ENCODE measurements at places on chromosomes 11 and 22. TPM values are rescaled to one million over a fixed set of nuclear protein-coding genes. Genes with fewer than 3 reads are reported as not detected.

DNA sequence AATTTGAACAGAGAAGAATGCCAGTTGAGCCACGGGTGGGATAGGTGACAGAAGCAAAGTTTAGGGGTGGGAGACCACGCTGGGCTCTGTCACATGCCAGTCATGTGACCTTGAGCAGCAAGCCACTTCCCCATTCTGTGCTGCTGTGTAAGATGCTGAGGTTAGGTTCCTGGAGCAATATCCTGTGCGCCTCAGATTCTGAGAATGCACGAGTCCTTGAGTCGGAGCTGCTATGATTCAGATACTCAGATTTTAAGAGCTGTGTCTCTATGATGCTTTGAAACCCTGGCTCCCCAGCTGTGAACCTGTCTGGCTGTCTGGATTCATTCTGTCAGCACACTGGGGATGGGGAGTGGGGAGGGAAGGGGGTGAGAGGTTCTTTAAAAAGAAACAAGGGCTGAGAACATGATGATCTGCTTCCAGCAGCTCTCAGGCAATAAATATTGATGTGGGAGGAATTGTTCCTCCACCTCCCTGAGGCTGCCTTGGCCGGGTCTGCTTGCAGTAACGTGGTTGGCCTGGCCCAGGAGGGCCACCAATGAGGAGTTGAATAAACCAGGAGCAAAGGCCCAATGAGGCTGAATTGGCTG, 24.0 kb downstream of the SLCO2B1 start:
- H3K36me3 ChIP-seq, result no peaks in the 10 kb centered on the region
- H3K4me3 ChIP-seq, result no peak overlapping the region
- no peak overlapping the region for H3K27ac ChIP-seq
- no peaks in the 10 kb centered on the region for H3K27me3 ChIP-seq
- no peaks in the 10 kb centered on the region for H3K4me1 ChIP-seq
- no peak for DNase-seq

GRCh38 chr22:20080445-20080775, 369 bp downstream of the DGCR8 start:
- H3K4me3 ChIP-seq, result peak overlapping the region; percentile 92
- H3K4me1 ChIP-seq, result peaks cover 31% of the 10 kb centered on the region
- peak; percentile 51 for DNase-seq

DNA sequence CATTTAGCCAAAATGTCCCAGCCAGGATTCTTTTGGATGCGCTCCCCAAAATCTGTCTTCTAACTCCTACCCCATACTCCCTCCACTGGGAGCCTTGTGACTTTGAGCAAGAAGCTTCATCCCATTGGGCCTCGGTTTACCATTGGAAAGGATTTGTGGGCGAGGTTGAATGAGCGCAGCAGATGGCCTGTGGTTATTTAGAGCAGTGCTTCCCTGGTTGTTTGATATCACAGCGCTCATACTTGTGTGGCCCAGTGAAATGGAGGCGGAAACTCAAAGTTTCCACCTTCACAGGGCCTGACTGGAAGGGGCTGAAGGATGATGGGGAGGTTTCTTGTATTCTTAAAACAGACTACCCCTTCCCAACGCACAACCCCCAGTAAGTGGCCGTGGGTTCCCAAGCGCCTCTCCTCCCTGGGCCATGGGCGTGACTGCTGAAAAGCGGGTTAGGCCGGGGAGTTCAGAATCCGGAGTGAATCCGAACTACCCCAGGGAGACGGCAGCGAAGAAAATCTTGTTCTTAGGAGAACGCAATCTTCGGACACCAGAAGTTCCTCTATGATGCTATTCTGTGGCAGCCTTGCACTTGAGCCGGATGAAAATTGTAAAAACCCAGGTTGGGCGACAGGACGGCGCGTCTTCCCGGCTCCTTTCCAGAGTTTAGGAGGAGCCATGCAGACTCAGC, 1.2 kb upstream of the ATF4 start:
- H3K4me1 ChIP-seq, result peaks cover 17% of the 10 kb centered on the region
- H3K36me3 ChIP-seq, result peaks cover 79% of the 10 kb centered on the region
- DNase-seq, result no peak

INPP5J gene
- 0.61 TPM for total RNA-seq

TSSK2 gene
- not detected for total RNA-seq

GRCh38 chr11:113019711-113020110, 58.5 kb downstream of the NCAM1 start:
- H3K4me3 ChIP-seq, result no peak overlapping the region
- H3K27ac ChIP-seq, result no peak overlapping the region
- no peaks in the 10 kb centered on the region for H3K36me3 ChIP-seq
- peaks cover 5% of the 10 kb centered on the region for H3K4me1 ChIP-seq

DNA sequence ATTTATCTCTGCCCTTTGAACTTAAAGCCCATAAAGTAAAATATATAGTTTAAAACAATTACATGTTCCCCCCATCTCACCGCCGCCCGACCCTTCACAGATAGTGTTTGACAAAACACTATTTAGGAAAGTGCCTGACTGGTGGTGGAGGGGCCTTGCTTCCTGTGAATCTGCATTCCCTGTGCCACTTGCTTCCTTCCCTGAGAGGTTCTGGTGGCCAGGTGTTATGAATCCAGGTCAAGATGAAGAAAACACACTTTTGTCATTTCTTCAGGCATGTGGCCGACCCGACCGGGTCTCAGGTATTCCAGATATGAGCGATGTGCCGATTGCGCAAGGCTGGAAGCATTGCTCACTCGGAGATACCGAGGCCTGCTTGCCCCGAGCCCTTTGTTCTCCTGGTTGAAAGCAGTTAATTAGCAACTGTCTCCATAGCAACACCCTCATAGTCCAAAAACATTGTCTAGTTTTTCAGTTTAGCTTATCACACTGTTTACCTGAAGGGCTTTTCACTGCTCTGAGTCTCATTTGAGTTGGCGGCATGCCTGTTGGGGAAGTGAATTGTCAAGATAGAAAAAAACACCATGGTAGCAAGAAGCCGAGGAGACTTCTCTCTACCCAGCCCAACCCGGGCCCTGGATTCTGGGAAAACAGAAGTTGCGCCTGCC, 128.3 kb downstream of the TEAD1 start:
- peaks cover 66% of the 10 kb centered on the region for H3K4me1 ChIP-seq
- peaks cover 8% of the 10 kb centered on the region for H3K36me3 ChIP-seq
- peak overlapping the region; percentile 91 for H3K27ac ChIP-seq
- DNase-seq, result peak; percentile 94

DNA sequence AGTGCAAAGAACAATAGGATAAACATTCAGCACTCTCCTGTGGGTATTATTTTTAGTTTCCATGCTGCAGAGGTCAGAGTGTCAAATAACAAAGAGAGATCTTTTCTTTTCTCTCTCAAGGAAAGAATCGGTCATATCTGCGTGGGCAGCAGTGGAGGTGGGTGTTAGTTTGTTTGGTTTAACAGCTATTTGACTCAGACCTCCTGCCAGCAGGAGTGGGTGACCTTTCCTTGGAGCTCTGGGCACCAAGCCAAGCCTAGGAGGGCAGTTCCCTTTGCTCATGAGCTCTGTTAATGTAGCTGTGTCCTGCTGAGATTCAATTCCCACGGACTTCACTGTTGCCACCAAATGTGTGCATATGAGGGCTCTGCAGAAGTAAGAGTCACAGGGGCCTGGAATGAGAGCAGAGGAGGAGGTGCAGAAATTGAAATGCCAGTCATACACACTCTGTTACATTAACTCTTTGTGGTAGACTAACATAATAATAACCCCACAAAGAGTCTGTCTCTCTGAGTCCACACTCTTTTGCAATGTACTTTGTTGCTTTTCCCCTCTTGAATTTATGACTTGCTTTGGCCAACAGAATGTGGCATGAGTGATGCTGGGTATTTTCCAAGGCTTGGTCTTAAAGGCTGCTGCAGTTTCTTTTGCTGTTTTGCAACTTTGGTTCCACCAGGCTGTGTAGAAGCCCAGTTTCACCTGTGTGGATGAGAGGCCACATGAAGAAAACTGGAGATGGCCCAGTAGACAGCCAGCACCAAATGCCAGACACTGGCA, 76.0 kb upstream of the GRK3 start:
- DNase-seq, result peak; percentile 92
- H3K27me3 ChIP-seq, result peaks cover 15% of the 10 kb centered on the region
- no peak overlapping the region for H3K27ac ChIP-seq

DNA sequence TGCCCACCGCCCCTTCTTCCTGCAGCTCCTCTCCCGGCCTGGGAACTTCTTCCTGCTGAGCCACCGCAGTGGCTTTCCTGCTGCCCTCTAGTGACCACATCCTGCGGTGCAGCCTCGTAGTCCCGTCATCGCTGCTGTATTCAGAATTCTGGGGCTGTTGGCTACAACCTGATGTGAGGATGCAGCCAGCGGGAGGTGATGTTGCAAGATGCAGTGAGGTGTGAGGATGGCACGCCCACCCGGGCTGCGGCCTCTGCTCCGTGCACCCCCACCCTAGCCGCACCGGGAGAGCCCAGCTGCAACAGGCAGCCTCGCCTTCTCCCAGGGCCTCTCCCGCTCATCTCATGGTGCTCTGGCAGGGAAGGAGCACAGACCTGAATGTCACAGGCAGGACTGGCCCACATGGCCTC, 10.1 kb downstream of the CHST1 start:
- no peak overlapping the region for H3K4me3 ChIP-seq
- peaks cover 1% of the 10 kb centered on the region for H3K27me3 ChIP-seq
- DNase-seq, result peak; percentile 63
- no peaks in the 10 kb centered on the region for H3K36me3 ChIP-seq
- H3K27ac ChIP-seq, result no peak overlapping the region

DNA sequence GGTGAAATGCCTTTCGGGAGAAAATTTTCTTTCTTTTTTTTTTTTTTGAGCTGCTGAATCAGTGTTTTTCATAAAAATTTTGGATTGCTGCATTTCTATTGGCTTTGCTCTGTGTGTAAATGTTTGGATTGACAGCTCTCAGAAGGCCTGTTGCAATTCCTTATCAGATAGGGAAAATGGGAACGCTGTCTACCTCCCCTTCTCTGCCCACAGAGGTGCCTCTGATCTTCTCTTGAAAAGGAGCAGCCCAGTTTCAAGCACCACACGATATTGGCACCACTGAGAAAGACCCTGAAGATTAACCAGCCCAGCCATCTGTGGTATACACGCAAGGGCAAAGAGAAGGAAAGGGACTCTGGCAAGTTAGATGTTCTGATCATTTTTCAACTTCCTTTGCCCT, 1272.2 kb downstream of the LRRC4C start:
- H3K27me3 ChIP-seq, result no peaks in the 10 kb centered on the region
- H3K27ac ChIP-seq, result no peak overlapping the region
- H3K4me3 ChIP-seq, result no peak overlapping the region
- no peak for DNase-seq

- H3K4me1 ChIP-seq, result peaks cover 11% of the 10 kb centered on the region
- H3K36me3 ChIP-seq, result no peaks in the 10 kb centered on the region
- no peak for DNase-seq
Measured at GRCh38 chr11:68115285-68115684, 5.9 kb downstream of the CHKA start.

OR2AT4 gene
- total RNA-seq, result not detected

GRCh38 chr11:132904607-132905006, 627.7 kb downstream of the OPCML start:
- DNase-seq, result no peak
- no peaks in the 10 kb centered on the region for H3K27me3 ChIP-seq
- H3K4me1 ChIP-seq, result no peaks in the 10 kb centered on the region
- H3K27ac ChIP-seq, result no peak overlapping the region
- no peak overlapping the region for H3K4me3 ChIP-seq

- no peaks in the 10 kb centered on the region for H3K36me3 ChIP-seq
- peaks cover 59% of the 10 kb centered on the region for H3K27me3 ChIP-seq
- no peaks in the 10 kb centered on the region for H3K4me1 ChIP-seq
- no peak overlapping the region for H3K27ac ChIP-seq
- H3K4me3 ChIP-seq, result no peak overlapping the region
- DNase-seq, result no peak
Measured at GRCh38 chr11:117855912-117856651, 20.4 kb downstream of the FXYD6 start.

SAA4 gene
- not detected for total RNA-seq

- H3K27me3 ChIP-seq, result peaks cover 30% of the 10 kb centered on the region
- no peak for DNase-seq
- no peak overlapping the region for H3K4me3 ChIP-seq
- H3K4me1 ChIP-seq, result peaks cover 6% of the 10 kb centered on the region
Measured at GRCh38 chr11:120179057-120179672, 31.7 kb upstream of the OAF start.

GRCh38 chr11:82930229-82930628, 28.7 kb downstream of the DDIAS start:
- H3K4me1 ChIP-seq, result no peaks in the 10 kb centered on the region
- no peak for DNase-seq
- no peak overlapping the region for H3K27ac ChIP-seq
- H3K4me3 ChIP-seq, result no peak overlapping the region

DNA sequence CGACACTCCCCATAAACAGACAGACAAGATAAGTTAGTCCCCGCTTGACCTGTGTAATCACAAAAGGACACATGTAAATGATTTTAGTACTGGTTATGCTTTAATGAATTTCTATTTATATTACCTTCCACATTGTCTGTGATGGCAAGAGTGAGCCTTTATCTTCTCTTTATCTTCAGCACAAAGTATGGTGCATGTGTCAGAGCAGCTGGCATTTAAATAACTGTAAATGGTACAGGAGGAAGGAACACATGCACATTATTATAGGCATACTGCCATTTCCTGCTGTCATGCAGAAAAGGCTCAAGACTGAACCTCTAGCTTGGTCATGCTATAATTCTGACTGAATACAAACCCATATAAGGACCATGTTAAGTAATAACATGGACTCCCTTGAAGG, 1342.7 kb upstream of the TENM4 start:
- H3K27me3 ChIP-seq, result no peaks in the 10 kb centered on the region
- no peak overlapping the region for H3K27ac ChIP-seq
- H3K36me3 ChIP-seq, result no peaks in the 10 kb centered on the region
- H3K4me1 ChIP-seq, result no peaks in the 10 kb centered on the region

- DNase-seq, result no peak
- no peaks in the 10 kb centered on the region for H3K27me3 ChIP-seq
- no peaks in the 10 kb centered on the region for H3K36me3 ChIP-seq
- no peak overlapping the region for H3K27ac ChIP-seq
- H3K4me1 ChIP-seq, result peaks cover 46% of the 10 kb centered on the region
Measured at GRCh38 chr11:92504004-92504403, 279.4 kb downstream of the FAT3 start.

DNA sequence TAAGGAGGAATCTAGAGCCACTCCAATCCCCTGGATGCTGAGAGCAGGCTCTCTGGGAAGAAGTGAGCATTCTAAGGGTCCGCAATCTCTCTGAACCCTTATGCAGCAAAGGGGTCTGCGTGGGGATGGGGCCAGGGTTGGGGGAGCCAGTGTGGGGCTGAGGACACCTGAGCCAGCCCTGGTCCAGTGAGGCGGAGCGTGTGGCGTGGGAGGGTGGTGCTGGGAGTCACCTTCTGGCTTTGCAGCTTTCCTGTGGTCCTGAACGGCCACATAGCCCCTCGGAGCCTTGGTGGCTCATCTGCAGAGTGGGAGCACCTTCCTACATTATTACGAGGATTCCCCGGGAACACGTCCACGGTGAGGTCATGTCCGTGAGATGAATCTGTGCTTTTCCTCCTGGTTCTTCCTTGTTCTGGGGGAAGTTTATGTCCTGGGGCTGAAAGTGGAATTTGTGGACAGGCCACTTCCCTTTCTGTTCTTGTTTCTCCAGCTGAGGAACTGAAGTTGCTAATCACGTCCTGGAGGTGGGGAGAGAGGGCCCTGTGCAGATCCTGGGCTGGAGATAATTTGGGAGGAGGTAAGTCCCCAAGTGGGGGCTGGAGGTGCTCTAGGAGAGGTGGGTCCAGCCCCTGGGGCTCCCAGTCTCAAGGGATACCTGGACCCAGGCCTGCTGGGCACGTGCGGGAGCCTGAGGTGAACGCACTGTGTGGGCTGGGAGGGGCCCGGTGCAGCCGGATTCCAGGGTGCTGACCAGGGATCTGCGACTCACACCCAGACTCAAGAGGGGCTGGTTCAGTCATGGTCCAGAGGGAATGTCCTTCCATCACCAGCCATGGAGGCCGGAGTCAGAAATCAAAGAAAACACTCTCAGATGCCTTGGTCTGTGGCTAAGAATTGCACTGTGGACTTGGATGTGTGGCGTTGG, 6.1 kb downstream of the MRGPRE start:
- H3K27ac ChIP-seq, result no peak overlapping the region
- H3K36me3 ChIP-seq, result no peaks in the 10 kb centered on the region
- no peak for DNase-seq
